ENCODE measurements at places on chromosomes 5 and 9.

GRCh38 chr5:40291338-40291737, 388.4 kb upstream of the PTGER4 start:
- no peak for DNase-seq

DNA sequence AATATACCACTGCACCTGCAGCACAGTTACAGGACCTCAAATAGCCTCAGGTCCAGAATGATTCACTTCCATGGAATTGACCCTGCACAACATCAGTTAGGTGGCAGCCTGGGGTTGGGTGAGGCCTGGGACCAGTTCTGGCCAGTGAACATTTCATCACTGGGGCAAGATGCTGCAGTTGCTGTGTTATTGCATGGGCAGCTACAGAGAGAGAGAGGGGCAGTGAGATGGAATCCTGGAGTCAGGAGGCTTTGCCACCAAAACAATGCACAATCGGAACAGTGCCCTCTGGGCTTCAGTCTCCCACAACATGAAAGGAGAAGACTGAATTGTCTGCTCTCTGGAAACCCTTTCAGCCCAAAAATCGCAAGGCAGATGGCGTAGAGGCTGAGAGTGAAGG, 51.8 kb downstream of the SH3TC2 start:
- no peak for DNase-seq

GRCh38 chr5:39657943-39658342, 233.2 kb upstream of the DAB2 start:
- no peak for DNase-seq

- DNase-seq, result no peak
Observed at GRCh38 chr9:125749951-125750626, 2.9 kb downstream of the PBX3 start.

DNA sequence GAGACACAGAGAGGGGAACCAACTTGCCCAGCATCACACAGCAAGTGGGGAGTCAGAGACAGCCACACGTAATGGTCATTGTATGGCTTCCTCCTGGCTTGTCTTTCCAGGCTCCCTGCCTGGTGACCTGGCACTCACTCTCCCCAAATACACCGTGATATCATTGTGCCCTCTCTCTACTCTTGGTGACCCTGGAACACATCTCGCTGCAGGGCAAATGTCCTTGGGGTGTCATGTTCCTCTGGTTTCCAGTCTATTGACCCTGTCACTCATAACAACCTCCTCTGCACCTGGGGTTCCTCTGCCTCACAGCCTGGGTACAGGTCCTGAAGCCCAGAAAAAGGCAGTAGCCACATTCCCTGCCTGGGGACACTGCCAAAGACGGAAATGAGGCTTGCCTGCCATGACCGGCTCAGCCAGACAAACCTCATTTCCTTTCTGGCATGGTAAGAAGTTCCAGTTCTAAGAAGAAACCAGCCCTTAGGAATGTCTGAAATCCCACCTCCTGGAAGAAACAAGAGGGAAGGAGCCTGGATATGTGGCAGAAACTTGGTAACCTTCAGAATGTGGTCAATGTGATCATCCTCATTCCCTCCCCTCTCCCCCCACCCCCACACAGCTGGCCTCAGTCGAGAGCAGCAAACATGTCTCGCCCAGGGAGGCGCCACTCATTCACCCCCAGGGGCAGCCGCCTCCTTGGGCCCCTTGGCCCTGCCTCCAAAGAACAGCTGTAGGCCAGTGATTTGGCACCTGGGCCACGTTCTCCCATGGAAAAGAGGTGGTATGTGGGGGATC, 30.6 kb upstream of the SMU1 start:
- no peak for DNase-seq

DNA sequence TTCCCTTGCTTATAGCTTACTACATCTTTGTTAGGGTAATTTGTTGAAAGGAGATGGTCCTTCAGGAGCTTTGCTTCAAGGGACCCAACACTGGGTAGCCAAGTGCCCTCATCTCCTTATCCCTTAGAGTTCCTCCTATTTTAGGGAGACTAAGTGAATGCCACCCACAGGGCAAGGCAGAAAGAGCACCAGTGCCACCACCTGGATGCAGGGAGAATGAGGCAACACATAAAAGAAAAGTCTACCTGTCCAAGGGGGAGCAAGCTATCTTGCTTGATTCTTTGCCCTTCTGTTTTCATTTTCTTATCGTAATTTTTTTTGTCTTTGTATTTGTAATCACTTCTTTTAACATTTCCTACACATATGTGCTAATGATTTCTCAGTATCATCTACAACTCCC, 205.5 kb downstream of the NPR3 start:
- no peak for DNase-seq

DNA sequence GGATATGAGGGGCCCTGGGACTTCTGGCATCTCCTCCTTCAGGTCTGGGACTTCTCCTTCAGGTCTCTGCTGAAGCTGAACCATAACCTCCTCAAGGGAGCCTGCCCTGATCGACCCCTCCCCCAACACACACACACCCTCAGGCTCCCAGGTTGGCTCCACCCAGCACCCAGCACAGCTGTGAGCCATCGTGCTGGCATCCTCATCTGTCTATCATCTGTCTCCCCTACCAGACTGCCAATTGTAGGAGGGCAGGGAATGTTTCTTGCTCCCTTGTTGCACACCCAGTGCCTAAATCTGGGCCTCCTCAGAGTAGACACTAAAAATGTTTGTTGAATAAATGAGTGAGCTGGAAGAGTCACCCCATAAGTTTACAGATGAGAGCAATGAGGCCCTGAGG, 71.4 kb downstream of the LRSAM1 start:
- no peak for DNase-seq

DNA sequence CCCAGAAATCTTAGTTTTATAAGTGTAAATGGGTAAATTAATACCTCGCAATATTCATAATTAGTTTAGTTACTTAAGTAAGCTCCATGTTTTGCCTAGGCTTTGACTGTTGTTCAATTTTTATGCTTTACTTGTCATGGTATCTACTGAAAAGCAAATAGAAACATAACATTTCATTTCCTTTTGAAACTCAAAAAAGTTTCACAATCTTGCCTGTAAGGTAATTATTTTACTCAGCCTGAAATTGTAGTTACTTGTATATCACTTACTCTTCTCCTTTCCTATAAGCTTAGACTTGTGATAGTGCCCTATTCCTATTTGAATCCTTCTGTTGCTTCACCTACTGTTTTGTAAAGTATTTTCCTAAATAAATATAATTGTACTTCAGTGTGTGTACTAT, 914.4 kb upstream of the COX7C start:
- DNase-seq, result no peak

Measured in stimulated activated CD4-positive, alpha-beta T cell treated with anti-CD3 and anti-CD28 coated beads, TNF-alpha, amount 100 ng/mL, for 24 hours (primary cell).